Neural progenitor cell (in vitro differentiated cells): ENCODE measurements at places on chromosomes 2 and 18.

DNA sequence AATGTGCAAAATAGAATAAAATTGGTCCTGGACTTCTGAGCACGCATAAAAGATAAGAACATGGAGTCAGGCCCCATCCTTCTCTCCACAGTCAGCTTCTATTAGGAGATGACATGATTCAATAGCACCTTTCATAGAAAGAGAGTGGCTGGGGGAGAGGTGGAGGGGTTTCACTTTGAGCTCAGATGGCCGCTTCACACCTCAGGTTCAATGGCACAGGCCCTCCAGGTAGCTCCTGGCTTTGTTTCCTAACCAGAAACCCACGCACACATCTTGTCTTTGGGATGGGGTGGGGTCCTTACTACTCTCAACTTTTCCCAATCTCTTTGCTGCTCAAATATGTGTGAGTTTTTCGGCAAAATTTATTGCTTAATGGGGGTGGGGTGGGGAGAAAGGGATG is 332.3 kb downstream of the CLIP4 start:
- DNase-seq = no peak

GRCh38 chr2:171346723-171347557 is 86.8 kb downstream of the METTL8 start:
- DNase-seq = no peak

GRCh38 chr2:202018950-202019349 is 14.7 kb upstream of the FZD7 start:
- no peak for DNase-seq

- DNase-seq = no peak
Observed at GRCh38 chr2:220275454-220275853, 648.0 kb downstream of the SLC4A3 start.

- DNase-seq = no peak
Observed at GRCh38 chr2:149387411-149387810, 57.0 kb downstream of the LYPD6 start.

- no peak for DNase-seq
Observed at GRCh38 chr2:165610591-165611029, 141.1 kb downstream of the CSRNP3 start.

- peak; percentile 37 for DNase-seq
Observed at GRCh38 chr2:20013126-20013849, 820 bp upstream of the MATN3 start.

- DNase-seq = no peak
Observed at GRCh38 chr2:43648994-43649701, 12.1 kb downstream of the PLEKHH2 start.

DNA sequence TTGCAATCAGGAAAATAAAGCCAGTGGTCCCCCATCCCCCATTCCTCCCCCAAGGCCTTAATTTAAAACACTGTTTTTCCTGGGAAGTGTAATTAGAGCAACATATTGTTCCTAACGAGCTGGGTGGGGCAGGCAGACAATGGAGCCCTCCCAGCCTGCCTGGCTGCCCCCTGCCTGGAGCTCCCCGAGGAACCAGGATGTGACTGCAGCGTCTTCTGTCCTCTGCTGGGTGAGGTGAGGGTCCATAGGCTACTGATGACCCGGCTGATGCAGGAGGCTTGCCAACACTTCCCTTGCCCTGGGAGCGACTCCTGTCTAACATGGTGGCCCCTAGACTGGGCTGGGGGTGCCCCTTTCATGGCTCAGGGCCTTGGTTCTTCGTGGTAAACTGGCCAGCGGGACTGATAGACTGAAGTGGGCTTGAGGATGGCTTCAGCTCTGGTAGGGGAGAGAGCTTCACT is 152.4 kb downstream of the DYSF start:
- no peak for DNase-seq

DNA sequence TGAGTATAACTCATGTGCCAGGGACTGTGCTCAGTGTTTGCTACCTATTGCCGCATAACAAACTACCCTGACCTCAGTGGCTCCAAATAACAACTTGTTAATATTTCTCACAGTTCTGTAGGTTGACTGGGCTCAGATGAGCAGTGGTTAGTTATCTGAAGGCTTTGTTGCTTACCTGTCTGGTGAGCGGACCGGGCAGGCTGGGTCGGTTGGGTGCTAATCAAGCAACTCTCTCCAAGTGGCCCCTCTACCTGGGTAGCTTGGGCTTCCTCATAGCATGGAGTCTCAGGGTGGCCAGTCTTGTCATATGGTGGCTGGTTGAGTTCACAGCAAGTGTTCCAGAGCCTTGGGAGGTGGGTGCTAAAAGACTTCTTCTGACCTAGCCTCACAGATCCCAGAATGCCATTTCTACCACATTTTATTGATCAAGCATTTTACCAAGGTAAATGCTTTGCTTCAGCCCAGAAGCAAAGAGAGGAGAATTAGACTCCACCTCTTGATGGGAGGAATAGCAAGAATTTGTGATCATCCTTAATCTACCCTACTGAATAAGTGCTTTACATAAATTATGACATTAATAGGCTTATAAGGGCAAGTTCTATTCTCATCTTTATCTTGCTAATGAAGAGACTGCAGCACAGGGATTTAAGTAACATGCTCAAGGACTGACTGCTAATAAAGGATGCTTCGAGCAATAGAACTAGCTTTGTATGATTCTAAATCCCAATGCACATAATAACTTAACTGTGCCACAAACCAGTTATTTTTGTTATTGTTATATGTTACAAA is 16.9 kb downstream of the RAB31 start:
- no peak for DNase-seq

GRCh38 chr18:31884020-31884419 is 58.9 kb downstream of the TRAPPC8 start:
- DNase-seq = no peak

DNA sequence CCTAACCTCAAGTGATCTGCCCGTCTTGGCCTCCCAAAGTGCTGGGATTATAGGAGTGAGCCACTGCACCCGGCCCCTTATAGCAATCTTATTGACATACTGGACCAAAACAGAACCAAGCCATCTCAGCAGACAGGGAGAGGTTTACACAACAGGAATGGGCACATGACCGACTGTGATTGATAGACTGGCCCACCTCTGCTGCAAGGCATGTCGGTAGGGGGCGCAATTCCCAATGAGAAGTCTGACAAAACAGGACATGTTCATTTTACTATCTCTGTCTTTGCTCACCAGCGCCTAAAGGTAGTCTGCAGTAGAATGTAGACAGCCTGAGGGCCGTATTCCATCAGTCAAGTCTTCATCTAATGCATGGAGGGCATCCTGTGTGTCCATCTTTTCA is 2.0 kb downstream of the LYPD6B start:
- peak; percentile 47 for DNase-seq

DNA sequence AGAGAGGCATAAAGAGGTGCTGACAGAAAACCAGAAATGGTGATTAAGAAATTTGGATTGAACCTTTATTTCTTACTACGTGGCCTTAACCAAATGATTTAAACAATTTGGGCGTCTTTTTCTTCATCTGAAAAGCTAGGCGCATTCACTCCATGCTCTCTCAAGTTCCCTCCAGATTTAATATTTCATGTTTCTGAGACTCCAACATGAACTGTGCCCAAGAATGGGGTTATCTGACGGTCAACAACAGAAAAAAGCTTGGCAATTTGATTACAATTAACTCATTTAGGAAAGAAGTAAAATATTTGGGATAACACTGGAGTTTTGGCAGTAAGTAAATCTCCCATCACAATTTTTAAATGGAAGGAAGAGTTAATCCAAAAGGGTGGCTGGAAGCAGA is 345.4 kb downstream of the ARHGAP15 start:
- DNase-seq = no peak

DNA sequence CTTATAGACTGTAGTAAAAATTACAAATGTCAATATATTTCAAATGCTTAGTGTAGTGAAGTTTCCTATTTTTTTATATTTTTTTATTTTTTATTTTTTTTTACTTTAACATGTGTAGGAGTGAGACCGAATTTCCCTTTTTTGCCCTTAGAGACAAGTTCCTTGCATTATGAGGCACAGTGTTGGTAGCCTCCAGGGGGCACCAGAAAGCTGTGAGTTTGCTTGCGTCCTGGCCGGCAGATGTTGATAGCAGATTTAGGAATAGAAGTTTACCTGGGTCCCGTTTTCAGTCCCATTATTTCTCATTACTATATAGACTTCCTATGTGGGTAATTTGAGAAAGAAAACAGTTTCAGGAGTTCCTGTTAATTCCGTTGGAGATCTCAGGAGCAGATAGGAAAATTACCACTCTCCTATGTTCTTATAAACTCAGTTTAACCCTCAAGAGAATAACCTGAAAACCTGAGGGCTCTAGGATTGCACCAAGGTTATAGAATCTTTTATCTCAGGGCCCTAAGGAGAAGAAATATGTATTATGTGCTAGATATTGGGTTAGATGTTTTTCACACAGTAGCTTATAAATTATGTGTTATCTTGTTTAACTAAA is 157.5 kb upstream of the SESTD1 start:
- peak; percentile 83 for DNase-seq

- no peak for DNase-seq
Observed at GRCh38 chr18:9536354-9537152, 61.2 kb downstream of the RALBP1 start.

- DNase-seq = peak; percentile 84
Observed at GRCh38 chr2:113324684-113325160, 46.0 kb upstream of the PAX8 start.

GRCh38 chr2:173240083-173240482 is 114.6 kb upstream of the CDCA7 start:
- no peak for DNase-seq

DNA sequence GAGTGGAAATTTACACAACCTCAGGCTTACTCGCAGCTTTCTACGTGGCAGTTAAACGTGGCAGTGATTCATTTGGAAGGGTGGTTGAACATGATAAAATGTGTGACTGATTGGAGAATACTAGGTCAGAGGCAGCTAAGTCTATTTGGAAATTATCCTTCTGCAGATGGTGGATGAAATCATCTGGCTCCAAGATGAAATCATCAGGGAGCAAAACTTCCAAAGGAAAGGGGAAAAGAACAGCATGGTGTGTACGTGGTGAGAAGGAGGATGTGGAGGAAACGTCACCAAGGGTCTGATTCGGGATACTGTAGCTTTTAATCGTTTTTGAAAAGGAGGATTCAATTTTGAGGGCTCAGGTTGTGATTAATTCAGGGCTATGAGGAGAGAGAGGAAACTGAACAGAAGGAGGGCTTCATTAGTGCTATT is 47.9 kb downstream of the COL3A1 start:
- no peak for DNase-seq
